ENCODE measurements at places on chromosomes 4 and X.

DNA sequence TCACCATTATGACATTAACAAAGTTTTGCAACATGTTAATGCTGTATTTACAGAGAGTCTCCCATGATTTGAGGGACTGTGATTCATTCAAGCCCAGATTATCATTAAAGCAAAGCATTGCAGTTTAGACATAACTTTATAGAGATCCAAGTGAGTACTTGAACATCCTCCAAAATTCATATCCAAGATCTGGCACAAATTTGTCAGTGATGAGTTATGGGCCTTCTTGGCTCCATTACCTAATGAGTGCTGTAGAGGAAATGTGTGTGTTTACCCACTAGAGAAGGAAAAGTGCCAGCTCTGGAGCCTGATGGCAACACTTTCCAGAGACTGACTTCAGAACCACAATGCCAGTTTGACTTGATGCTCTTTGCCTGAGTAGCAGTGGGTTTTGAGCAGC, 432.3 kb downstream of the GALNTL6 start:
- DNase-seq = no peak

DNA sequence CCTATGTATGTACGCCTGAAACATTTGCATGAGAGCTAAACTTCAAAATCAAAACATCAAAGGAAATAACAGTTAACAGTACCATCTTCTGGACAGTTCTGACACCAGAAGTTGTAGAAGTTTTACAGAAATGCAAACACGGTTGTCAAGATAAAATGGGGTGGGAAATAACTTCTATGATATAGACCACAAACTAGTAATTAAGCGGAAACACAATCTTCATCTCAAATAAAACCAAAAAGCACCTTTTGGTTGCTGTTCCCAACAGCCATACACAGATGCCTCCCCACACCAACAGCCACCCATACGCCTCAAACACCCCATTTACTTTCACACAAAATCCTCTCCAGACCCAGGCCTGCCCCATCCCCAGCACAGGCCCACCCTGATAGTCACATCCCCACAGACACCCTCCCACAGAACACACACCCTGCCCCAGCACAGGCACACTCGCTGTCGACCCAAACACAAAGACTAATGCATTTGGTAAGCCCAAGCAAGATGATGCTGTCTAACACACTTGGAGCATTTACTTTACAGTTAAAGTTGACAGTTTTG, 64.3 kb downstream of the TAPT1 start:
- DNase-seq = no peak

GRCh38 chr4:26879805-26880204, 19.2 kb downstream of the STIM2 start:
- no peak for DNase-seq

DNA sequence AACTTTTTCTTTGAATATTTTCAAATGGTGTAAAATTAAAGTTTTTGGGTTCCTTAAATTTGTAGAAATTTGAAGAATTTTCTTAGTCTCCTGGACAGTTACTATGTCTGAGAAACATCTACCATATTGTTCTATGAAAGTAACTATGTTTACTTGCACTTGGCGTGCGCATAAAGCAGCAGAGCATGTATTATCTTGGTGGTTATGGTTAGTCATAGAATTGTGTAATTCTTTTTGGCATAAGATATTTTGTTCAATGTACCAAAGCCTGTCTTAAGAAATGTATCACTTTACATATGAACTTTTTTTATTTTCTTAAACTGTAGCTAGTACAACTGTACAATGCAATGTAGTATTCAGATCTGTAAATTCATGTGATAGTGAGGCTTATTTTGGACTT, 49.2 kb downstream of the CDS1 start:
- DNase-seq = no peak

- DNase-seq = no peak
These were observed 2.2 kb upstream of the SRD5A3 start for GRCh38 chr4:55343887-55344286.

- DNase-seq = no peak
These were observed 99.5 kb upstream of the SLC4A4 start for GRCh38 chr4:71239365-71239764.

DNA sequence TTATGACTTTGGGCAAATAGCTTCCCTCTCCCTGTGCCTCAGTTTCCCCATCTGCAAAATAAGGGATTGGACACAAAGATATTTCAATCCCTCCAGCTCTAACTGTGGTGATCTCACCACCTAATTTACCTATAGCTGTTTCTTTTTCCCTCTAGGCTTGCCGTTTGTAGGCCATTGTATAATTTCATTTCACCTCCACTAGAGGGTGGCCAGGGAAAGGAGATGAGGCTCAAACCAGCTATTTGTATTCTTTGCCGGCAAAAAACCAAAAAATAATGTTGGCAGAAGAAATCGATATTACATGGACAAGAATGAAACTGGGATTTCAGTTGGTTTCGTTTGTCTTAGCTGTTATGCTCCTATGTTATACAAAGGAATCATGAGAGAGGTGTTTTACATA, 36.1 kb upstream of the DOCK11 start:
- peak; percentile 60 for DNase-seq

GRCh38 chrX:103276581-103277002, at the start of gene TCEAL5:
TSS of gene TCEAL5 (minus strand) at chrX:103276750. CDS start at chrX:103274563, 2,187 bp downstream.
- DNase-seq = no peak

- no peak for DNase-seq
These were observed 89.1 kb upstream of the TSPAN5 start for GRCh38 chr4:98747393-98748091.

GRCh38 chr4:143292858-143293257, 43.8 kb upstream of the GAB1 start:
- no peak for DNase-seq

DNA sequence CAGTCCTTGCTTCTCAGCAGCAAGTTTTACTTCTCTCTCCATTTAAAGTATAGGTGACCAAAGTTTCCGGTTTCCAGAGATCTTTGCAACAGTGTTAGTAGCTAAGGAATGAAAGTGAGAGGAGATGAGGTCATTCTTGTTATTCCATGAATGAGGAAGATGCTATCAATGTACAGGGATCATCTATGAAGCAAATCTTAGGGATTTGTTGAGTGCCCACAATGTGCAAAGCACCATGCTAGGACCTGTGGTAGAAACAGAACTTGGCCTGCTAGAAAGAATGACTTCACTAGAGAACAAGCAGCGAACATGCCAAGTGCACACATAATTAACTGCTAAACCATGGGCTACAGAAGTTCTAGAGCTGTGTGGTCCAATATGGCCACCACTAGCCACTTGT, 112.5 kb downstream of the MID1 start:
- DNase-seq = no peak

GRCh38 chr4:85717351-85717750, 242.4 kb downstream of the ARHGAP24 start:
- no peak for DNase-seq

DNA sequence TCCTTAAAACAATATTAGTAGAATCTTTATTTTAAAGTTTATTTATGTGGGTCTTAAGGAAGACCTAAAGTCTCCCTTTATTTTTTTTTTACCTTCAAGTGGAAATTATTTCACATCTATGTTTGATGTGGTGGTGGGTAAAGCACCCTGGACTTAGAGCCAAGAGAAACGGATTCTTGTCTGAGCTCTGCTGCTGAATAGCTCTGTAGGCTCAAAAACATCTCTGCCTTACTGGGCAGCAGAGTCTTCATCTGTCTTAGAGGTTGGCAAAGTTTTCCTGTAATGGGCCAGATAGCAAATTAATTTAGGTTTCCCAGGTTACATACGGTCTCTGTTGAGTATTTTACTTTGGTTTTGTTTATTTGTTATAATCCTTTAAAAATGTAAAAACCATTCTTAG, 136.5 kb downstream of the CEP135 start:
- DNase-seq = no peak

DNA sequence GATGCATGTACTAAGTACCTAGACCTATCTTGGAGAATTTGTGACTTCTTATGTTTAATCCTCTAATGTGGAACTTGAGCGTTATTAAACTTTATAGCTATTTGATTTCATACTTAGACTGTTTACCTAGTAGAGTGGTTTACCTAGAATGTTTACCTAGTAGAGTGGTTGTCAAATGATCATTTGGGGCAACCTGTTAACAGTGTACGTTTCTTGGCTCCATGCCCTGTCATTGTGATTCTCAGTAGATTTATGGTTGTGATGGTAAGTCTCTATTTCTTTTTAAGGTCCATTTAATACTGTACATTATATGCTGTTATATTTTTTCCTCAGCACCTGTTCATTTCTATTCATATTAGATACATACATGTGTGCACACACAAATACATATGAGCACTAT, 233.0 kb upstream of the MAD2L1 start:
- peak; percentile 85 for DNase-seq

GRCh38 chrX:42748067-42748850, 29.7 kb downstream of the PPP1R2C start:
- DNase-seq = no peak

DNA sequence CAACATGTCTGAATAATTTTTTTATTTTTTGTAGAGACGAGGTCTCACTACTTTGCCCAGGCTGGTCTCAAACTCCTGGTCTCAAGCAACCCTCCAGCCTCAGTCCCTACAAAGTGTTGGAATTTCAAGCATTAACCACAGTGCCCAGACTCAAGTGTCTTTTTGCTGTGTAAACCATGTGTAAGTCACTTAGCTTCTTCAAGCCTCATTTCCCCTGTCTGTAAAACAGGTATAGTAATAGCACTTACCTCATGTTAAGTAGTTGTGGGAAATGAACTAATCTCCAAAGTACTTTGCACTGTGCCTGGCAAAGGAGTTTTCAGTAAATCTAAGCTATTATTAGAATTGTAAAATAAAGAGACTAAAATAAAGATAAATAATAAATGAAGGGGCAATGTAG, 35.7 kb downstream of the STBD1 start:
- DNase-seq = no peak

- DNase-seq = no peak
These were observed 9.2 kb upstream of the RNF150 start for GRCh38 chr4:141142423-141142822.

- DNase-seq = no peak
These were observed 90.4 kb downstream of the COX7B2 start for GRCh38 chr4:46818604-46819003.

GRCh38 chrX:140165849-140166248, 200.5 kb upstream of the CXorf66 start:
- DNase-seq = no peak

DNA sequence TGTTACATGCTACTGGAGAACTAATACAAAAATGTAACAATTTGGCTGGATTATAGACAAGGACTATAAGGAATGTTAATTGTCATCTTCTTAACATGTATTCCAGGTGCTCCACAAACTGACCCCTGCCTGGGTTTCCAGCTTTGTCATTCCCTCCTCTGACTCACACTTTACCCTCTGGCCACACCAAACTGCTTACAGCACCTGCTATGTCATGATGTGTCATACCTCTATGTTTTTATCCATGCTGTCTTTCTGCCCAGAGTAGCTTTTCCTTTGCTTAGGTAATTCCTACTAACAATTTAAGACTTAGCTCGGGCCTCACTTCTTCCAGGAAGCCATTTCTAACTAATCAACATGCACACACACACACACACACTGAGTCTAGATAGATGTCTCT, 14.0 kb upstream of the SHROOM4 start:
- DNase-seq = no peak

DNA sequence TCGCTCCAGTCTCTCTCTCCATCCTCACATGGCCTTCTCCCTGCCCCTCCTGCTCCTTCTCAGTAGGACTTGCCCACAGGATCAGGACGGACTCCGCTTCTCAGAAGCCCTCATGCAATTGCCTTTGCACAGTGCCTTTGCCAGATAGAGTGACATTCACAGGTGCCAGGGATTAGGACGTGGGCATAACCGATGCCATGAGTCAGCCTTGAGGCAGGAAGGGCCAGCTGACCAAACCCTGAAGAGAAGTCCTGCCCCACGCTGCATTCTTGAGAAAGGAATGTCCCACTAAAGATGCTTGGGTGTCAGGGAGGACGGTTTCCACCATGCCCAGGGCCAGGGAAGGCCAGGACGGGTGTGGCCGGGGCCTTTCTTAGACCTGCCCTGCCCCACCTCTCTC, 6.6 kb upstream of the GRPEL1 start:
- no peak for DNase-seq

DNA sequence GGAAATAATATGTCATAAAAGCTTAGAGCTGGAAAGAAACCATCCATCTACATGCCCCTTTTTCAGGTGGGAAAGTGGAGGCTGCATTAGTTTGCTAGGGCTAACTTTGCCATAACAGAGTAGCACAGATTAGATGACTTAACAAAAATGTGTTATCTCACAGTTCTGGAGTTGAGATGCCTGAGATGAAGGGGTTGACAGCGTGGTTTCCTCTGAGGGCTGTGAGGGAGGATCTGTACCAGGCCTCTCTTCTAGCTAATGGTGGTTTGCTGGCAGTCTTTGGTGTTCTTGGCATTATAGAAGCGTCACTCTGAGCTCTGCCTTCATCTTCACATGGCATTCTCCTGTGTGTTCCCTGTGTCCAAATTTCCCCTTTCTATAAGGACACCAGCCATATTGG, 2.4 kb downstream of the CHRNA9 start:
- DNase-seq = no peak

- peak; percentile 59 for DNase-seq
These were observed 103.3 kb downstream of the DCLK2 start for GRCh38 chr4:150181536-150181935.

DNA sequence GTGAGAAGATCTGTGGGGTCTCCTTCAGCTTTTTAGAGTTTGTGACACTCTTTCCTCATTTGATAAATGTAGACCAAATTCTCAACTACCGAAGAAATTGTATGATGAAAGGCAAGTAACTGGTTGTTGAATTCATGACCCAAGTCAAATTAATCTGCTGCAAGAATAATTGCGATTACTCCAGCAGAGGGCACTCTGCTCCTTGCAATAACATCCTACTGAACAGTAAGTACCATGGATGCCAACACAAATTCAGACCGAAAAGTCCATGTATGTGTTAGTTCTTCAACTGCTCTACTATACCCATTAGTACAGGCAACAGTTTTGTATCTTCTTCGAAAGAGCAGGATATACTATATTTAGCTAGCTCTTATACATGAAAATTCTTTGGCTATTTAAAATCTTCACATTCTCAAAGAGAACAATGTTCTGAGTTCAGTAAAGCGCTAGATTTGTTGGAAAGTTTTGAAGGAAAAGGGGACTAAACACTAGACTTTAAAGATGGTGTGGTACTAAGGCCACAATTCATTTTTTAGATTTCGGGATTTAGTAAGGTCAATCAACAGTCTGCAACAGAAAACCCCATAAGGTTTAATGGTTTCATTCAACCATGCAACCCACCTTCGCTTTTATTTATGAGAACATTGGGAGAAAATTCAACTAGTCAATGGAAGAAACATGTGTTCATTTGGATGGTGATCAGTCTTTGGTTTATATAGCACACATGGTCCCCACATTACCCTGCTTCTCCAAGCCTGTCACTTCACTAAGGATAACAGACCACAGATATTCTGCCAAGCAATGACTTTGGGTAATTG, 105.4 kb upstream of the TBC1D9 start:
- DNase-seq = peak; percentile 53

DNA sequence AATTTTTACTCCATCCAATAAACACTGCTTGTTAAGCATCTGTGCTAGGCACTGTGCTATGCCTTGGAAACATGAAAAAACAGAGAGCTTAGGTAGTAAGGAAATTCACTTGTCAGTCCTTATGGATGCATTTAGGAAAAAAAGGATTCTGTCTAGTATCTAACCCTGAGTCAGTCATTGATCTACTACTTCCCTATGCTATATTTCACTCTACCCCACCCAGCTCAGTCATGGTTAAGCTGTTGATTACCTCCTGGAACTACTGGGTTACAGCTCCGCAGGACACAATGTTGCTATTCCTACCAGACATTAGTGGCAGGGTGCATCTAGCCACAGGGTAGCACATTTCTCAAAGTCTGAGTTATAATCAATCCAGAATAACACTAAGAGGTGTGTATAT, 2.9 kb upstream of the USP53 start:
- DNase-seq = no peak

Data from NCI-H1417 (cell line).